ENCODE measurements at places on chromosomes 6 and 20.

- peak; percentile 73 for DNase-seq
Observed at GRCh38 chr20:61560361-61560853, 308.3 kb downstream of the CDH4 start.

- no peak for DNase-seq
Observed at GRCh38 chr6:121579478-121579877, 144.0 kb downstream of the GJA1 start.

- no peak for DNase-seq
Observed at GRCh38 chr6:106637051-106637716, 7.8 kb downstream of the QRSL1 start.

DNA sequence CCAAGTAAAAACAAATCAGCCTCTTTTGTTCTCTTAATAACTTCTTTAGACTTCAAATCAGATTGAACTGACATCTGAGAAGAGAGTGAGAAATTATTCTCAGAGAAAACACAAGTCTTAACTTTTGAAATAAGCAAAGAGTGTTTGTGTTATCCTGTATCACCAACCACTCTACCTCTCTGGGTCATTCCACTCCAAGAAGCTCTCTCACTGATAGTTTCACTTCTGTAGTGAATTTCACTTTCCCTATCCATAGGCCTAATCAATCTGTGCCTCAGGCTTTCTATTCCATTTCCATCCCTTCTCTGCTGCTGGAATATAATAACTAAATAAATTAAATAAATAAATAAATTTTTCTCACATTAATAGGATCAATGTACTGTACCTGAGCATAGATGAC is 235.0 kb downstream of the HTR1B start:
- no peak for DNase-seq

Data from fibroblast of upper back skin (primary cell).